ENCODE measurements at places on chromosomes 1 and 21. TPM values are rescaled to one million over a fixed set of nuclear protein-coding genes. Genes with fewer than 3 reads are reported as not detected.

DNA sequence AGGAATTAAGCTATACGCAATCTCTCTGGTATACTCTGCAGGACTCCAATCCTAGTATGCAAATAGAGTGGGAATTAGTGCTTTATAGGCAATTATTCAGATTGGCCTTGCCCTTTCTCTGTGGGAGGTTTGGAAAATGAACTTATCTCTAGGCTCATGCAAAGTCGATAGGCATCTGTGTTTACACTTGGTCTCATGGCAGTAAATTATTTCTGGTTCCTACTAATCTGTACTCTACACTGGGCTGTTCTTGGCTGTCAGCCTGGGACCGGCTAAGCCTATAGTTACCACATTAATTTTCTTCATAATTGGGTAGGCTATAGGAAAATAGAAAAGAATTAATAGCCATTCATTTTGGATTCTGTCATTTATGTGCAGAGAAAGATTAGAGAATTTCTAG lies 544.6 kb downstream of the AMY1C start:
- no peak for DNase-seq

AIM2 gene
- 0.52 TPM for total RNA-seq

DNA sequence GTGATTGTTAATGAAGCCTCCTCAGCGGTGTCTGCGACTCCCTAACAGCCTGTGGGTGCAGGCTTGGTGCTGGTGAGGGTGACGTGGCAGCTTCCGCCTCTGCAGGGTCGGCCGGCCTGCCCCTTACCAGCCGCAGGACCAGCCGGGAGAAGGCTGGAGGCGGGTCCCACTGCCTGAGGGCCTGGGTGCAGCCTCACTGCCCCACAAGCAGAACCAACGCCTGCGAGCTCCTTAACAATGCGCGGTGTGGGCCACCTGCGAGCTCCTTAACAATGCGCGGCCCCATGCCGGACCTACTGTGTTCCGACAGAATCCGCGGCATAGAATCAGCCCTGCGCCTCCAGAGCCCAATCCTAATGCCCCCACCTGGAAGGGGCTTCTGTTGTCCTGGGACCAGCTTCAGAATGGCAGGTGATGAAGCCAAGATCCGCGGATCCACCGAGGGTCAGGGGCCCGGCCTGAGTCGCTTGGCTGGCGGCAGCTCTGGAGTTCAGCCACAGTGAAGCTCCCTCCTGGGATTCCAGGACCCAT lies 54.4 kb upstream of the AJAP1 start:
- no peak for DNase-seq

CFHR3 gene
- not detected for total RNA-seq

DNA sequence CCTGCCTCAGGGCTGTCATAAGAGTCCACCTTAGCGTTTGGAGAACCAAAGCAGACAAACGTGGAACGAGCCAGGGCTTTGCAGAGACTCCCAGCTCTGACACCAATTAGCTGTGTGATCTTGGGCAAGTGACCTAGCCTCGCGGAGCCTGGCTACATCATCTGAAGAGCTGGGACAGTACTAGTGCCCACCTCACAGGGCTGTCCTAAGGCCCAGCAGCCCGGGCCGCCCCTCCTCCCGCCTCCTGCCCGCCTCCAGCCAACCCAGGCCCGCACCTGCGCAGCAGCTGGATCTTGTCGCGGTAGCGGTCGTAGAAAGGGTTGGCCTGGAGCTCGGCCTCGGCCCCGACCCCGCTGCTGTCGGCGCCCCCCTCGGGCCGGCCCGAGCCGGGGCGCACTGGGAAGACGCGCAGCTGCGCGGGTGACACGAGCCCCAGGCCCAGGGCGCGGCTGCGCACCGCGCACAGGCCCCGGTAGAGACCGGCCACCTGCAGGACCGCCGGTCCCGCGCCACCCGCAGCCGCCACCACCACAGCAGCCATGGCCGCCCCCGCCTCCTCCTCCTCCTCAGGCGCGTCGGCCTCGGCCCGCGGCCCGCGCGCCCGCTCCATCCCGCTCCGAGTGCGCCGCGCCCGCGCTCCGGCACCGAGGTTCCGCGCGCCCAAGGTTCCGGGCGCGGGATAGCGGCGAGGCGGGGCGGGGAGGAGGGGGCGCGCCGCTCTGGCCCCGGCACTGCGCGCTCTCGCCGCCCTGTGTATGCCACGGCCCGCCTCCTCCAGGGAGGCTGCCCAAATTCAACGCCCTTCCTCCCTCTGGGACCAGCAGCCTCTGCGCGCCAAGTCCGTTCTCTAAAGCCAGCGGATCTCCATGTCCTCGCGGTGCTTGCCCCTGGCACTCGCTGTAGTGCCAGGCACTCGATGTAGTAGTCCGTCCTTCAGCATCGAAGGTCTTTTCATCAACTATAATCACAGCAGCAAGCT lies at the start of gene ATPAF1:
TSS of gene ATPAF1 (minus strand) at position 583 of the 979 bp plus-strand sequence. CDS start at position 541, 42 bp downstream.
- DNase-seq, result peak; percentile 90

- no peak for DNase-seq
Observed at GRCh38 chr1:203145321-203146041, 18.0 kb downstream of the ADORA1 start.

SH2D1B gene
- 1.2 TPM for total RNA-seq

IQGAP3 gene
- total RNA-seq, result 0.23 TPM

GRCh38 chr1:204491655-204492054 lies 3.0 kb downstream of the PIK3C2B start:
- DNase-seq, result no peak

DNA sequence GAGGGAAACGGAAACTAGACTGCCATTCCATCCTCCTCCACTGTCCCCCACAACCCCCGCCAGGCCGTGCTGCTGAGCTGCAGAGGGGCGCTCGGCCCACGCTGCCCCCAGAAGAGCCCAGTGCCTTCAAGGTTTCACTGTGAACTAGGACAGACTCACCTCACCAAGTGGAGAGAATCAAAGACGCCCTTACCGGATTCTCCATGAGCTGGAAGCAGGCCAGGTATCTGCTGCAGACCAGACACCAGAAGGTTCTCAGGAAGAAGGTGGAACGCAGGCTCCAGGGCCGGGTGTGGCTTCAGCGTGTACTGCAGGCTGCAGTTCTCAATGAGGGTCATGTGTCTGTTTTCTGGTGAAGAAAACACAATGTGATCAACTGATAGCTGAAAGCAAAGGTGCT lies 30.6 kb downstream of the NPHP4 start:
- DNase-seq, result no peak

B3GALNT2 gene
- total RNA-seq, result 46.9 TPM

- no peak for DNase-seq
Observed at GRCh38 chr21:39612233-39613040, at the start of gene B3GALT5. Gene B3GALT5 (plus strand): TSS chr21:39612940. CDS start chr21:39660560, 47,620 bp downstream.

DNA sequence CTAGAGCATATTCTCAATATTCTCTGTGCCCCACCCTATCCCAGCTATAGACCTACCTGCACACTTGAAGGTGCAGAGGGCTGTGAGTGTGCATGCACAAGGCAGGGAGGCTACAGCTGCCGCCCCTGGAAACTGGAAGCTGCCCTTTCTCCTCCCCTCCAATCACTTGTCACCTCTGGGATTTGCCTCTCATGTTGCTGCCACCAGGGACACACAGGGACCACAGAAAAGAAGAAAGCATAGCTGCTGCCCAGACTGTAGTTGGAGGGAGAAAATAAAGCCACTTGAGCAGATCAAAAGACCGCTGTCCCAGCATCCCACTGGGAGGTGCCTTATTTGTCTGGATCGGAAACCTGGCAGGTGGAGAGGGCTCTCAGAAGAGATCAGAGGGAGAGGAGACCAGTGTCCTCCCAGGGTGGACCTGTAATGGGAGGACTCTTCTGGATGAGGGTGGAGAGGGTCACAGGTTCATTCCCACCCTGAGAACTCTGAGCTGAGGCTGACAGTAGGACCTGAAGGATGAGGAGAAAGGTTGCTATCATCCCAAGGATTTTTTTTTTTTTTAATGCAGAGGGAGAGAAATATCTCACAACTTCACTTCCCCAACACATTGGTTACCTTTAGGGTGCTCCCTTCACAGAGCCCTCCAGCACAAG lies 7.6 kb upstream of the INPP5B start:
- DNase-seq, result no peak

SLAMF1 gene
- 0.27 TPM for total RNA-seq

LHX8 gene
- total RNA-seq, result not detected

DNA sequence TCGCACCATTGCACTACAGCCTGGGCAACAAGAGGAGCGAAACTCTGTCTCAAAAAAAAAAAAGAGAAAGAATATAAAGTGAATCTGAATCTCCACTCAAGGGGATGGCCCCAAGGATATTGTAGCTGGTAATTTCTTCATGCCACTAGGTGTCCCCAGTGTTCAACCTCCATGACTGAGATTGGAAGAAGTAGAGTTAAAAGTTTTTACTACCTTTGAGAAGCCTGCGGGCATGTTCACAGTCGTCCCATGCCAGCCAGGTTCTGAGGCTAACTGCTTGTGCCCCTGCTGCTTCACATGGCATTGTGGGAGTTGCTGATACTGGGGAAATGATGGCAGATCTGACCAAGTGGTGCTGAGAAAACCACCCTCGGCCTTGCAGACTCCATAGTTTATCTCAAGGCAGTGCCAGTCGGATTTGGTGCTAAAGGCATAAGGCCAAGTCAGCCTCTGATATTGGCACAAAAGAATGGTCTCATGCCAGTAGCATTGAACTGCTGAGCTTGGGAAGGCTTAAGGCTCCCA lies 10.8 kb upstream of the SHISA4 start:
- DNase-seq, result no peak

SCAF4 gene
- total RNA-seq, result 23.9 TPM

PADI2 gene
- 504 TPM for total RNA-seq

RUSC1 gene
- total RNA-seq, result 8.3 TPM

GPR157 gene
- 40.4 TPM for total RNA-seq

- no peak for DNase-seq
Observed at GRCh38 chr1:228683428-228683827, 51.9 kb upstream of the RHOU start.

- no peak for DNase-seq
Observed at GRCh38 chr1:83960669-83961277, 38.2 kb downstream of the TTLL7 start.

GRCh38 chr21:36909901-36910561 lies 56.4 kb downstream of the HLCS start:
- DNase-seq, result no peak

- DNase-seq, result no peak
Observed at GRCh38 chr21:15564907-15565306, 164.9 kb upstream of the USP25 start.

- no peak for DNase-seq
Observed at GRCh38 chr1:239617731-239618130, 231.4 kb downstream of the CHRM3 start.

GRCh38 chr1:33918368-33918767 lies 54.5 kb downstream of the HMGB4 start:
- DNase-seq, result no peak

NCMAP gene
- not detected for total RNA-seq

- no peak for DNase-seq
Observed at GRCh38 chr1:20448671-20449071, 37.3 kb downstream of the CAMK2N1 start.

GRCh38 chr1:205204552-205204951 lies 7.0 kb downstream of the DSTYK start:
- DNase-seq, result no peak

DNA sequence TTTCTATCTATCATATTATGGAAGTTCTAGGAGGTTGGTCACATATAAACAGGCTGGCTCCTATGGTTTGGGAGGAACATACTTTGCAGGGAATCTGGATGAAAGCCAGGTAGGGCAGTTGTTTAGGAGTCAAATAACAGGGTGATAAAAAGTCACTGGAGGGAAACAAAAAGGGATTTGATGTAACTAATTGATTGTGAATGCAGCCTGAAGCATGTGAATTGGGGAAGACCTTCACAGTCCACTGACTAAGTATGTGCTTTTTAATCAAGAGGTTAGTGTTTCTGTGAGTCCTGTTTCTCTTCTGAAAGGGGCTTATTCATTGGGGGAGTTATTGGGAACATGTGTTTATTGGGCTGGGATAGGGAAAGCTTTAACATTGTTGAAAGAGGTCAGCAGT lies 41.3 kb downstream of the HMCN1 start:
- DNase-seq, result no peak

CXADR gene
- total RNA-seq, result 0.12 TPM

GRCh38 chr1:158115126-158115525 lies 65.6 kb upstream of the CD1D start:
- no peak for DNase-seq

SPRR4 gene
- total RNA-seq, result not detected

DNA sequence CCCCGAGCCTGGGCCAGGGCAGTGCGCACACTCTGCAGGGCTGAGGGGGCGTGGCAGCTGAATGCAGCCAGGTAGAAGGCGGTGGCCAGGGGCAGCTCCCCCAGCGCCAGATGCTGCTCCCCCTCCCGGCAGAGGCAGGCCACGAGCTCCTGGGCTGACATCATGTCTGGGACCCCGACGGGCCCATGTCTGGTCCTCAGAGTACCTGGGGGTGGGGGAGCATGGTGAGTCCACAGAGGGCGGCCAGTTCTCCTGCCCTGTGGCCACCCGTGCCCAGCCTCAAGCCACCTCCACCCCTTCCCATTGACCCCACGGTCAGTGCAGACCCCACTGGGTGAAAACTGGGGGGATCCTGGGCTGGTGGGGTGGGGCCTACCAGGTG lies 838 bp downstream of the TTC34 start:
- peak; percentile 9 for DNase-seq

- no peak for DNase-seq
Observed at GRCh38 chr1:172719694-172720138, 60.8 kb downstream of the FASLG start.

LCE1D gene
- total RNA-seq, result not detected

DNA sequence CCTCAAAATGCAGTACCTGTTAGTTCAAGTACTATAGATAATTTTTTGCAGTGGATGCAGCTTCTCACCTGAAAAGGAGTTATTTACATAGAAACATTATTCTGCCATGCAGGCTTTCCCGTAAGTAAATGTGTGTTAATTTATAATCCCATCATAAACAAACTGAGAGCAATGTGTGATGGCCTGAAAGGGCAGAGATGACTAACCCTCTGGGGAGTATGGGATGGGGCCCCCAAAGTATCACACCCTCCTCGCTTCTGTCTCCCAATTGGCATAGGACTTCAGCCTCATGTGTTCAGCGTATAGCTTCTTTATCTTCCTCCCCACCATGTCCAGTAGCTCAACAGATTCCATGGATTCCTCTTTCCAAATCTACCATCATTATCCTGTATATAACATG lies 7.6 kb downstream of the HMGCL start:
- DNase-seq, result no peak

DNA sequence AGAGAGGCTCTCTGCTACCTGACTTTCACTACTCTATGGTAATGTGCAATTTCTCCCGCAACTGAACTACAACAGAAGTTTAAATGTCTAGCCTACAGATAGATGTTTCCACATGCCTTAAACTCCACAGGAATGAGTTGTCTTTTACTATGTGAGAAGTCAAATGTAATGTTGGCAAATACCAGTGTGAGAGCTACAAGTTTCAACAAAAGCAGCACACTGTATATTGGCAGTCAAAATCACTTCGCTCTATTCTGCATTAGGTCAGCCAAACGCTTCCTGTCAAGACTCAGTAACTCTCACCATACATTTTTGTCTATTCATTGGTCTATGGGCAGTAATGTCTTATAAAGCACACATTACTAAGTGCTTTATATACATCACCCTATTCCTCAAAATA lies 41.9 kb downstream of the LUZP1 start:
- DNase-seq, result no peak

DNA sequence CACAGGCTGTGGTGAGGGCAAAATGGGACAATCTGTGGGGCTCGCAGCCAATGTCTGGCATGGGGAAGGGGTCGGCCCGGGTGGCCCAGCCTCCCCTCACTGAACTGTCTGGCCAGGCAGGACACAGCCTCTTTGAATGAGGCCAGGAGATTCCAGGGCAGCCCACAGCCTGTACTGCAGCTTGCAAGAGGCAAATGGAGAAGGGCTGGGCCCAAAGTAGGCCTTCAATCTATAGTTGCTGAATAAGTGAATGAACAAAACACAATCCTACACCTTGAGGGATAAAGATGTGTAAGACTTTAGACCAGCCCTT lies 23.2 kb downstream of the SLC27A3 start:
- DNase-seq, result peak; percentile 27

GRCh38 chr1:115112496-115113375 lies 23.4 kb upstream of the TSPAN2 start:
- no peak for DNase-seq

TBX19 gene
- total RNA-seq, result 0.56 TPM

Measured in psoas muscle (tissue), 8 donors.